ENCODE measurements at places on chromosomes 13 and 19. TPM values are rescaled to one million over a fixed set of nuclear protein-coding genes. Genes with fewer than 3 reads are reported as not detected.

LILRA1 gene
- not detected for total RNA-seq

GRCh38 chr13:64527561-64527960 is 2702.6 kb downstream of the PCDH9 start:
- no peak for DNase-seq

DNA sequence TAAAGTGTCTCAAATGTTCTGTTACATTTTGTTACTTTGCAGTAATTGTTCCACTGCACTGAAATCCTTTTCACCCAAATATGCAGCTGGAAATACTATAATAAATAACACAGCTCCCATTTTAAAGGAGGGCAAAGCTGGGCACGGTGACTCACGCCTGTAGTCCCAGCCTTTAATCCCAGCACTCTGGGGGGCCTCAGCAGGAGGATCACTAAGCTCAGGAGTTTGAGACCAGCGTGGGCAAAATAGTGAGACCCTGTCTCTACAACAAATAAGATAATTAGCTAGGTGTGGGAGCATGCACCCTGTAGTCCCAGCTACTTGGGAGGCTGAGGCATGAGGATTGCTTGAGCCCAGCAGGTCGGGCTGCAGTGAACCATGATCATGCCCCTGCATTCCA is 7.5 kb upstream of the UBAC2 start:
- DNase-seq: no peak

LGALS14 gene
- not detected for total RNA-seq

DNA sequence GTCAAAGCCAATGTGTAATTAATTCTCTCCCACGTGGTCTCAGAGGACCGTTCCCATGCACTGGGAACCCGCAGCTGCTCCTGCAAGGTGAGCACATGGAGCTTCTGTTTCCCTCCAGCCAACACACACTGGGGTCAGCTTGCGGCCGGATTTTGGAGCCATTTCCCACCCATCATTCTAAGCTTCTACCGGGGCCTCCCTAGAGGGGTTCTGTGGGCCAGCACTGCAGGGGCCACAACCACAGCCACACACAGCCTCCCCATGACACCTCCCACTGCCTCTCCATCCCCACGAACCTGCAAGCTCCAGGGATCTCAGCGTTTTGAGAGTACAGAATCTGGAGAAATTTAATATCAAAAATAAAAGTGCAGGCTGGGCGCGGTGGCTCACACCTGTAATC is 120.7 kb upstream of the SOX1 start:
- no peak for DNase-seq

VSTM2B gene
- not detected for total RNA-seq

GRCh38 chr13:52405369-52405766 is 604 bp downstream of the THSD1 start:
- no peak for DNase-seq
